ENCODE measurements at places on chromosomes 7 and 10. TPM values are rescaled to one million over a fixed set of nuclear protein-coding genes. Genes with fewer than 3 reads are reported as not detected.

- no peak for DNase-seq
Measured at GRCh38 chr10:30185916-30186315, 126.5 kb upstream of the JCAD start.

DNA sequence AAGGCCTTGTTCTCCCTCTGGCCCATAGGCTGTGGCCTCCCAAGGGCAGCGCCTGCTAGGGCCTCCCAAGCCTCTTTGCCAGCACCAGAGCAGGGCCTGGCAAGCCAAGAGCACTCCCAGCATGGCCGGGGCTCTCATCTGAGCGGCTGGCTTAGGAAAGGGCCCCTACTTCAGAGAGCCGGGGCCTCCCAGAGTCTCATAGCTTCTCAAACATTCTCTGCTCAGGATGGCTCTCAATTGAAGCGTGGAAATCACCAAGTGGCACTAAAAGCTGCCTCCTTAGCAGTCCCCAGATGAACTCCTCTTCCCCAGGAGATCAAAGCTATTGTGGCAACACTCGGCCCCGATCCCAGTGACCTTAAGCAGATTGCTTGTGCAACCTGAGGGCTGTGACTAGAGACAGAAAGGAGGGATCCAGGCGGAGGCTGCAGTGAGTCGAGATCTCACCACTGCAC, 69.4 kb downstream of the FAM53B start:
- no peak for DNase-seq

DNA sequence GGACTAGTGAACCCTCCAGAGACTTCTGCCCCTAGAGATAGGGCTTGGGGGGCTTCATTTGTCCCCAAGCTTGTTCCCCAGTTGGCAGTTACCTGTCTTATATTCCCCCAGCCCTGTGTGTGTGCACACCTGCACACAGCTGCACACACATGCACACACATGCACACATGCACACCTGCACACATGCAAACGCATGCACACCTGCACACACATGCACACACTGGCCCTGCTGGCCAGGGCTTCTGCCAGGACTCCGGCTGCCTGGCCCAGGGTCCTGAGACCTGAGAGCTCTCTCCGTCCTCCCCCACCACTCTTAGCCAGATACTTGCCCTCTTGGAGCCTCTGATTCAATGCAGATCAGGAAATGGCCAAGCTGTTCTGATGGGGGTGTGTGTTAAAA, 6.7 kb downstream of the ZMIZ1 start:
- no peak for DNase-seq

DNA sequence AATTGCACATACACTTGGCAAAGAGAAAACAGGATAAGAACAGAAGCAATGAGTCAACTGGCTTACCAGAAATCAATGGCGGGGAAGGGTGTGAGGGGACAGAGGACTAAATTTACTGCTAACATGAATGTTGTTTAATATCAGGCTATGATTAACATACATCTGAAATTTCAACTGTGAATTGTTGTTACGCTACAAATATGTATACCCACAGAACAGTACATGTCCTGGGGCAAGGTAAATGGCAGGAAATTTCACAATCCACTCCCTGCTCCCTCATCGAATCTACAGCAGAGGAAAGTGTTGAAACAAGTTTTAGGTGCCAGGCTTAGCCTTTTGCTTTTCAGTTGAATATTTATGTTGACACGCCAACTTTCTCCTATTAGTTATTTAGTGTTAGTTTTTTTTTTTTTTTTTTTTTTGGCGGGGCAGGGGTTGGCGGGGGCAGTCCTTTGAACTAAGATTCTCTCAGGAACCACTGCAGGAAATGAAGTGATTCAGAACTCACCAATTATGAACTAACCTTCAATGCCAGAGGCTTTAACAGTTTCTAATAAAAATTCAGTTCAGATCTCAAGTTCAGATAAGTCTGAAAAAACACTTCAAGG, 99.0 kb downstream of the UBE2H start:
- DNase-seq, result no peak

DNA sequence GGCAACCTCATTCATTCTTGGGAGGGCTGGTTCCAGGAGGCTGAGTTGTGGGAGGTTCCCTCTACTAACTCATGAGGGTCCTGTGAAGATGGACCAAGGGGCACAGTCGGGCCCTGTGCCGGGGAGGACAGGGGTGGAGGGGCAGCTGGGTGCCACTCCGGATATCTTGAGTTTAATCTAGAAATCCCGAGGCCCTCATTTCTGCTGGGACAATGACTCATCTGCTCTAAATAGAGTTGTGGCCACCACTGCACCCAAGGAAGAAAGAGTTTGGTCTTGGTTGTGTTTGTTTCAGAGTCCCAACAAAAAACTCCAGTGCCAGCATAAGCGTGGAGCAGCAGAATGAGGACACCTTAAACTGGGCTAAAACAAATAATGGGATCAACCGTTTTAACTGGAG, 82.4 kb downstream of the EBF3 start:
- no peak for DNase-seq

GRCh38 chr7:66682350-66683093, 53.8 kb downstream of the KCTD7 start:
- DNase-seq, result peak; percentile 85

GRCh38 chr7:127413326-127413725, 20.8 kb upstream of the ZNF800 start:
- no peak for DNase-seq

GRCh38 chr7:2764621-2765020, 76.6 kb downstream of the AMZ1 start:
- peak; percentile 50 for DNase-seq

GRCh38 chr10:110413903-110414547, 83.7 kb upstream of the DUSP5 start:
- no peak for DNase-seq

DNA sequence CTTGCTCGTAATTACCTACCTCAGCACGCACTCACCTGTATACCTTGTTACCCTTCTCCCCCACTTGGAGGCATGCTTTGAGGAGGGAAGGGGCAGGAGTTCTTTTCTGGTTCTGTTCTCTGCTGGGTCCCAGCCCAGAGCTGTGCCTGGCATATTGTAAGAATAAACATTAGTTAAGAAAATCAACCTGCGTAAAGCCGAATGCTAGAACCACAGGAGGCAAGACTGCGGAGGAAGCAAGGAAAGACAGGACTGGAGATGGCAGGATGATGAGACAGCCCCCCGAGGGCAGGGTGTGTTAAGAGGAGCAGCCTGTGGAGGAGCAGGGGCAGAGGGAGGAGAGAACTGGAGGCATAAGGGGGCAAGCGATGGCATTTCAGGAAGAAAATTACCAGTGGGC, 9.5 kb downstream of the C10orf53 start:
- DNase-seq, result no peak

GRCh38 chr7:41481353-41481752, 221.5 kb downstream of the INHBA start:
- no peak for DNase-seq

DNA sequence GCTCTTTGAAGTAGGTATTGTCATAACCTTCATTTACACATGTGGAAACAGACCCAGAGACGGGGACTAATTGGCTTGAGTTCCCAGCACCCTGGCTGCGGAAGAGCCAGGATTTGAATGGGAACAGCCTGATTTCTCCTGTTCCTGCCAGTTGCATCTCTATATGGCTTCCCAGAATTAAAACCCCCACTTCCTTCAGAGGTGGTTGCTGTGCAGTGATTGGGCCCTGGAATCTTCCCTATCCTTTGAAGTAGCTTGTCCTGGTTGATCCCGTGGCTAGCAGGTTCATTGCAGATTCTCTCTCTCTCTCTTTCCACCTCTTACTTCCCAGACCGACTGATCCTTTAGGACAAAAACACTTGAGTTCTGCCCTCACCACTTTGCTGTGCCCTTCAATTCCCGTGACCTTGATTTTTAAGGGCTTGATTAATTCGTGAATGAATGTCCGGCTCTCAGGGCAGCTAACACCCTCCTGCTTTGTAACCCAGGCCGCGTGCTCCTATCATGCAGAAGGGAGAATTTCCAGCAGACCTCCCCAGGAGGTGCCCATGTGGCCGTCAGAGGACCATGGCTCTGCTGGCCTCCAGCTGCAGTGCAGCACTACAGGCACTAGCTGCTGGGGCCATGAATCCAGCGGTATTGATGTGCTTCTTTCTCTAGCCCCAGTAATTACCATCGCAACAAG, 120.6 kb upstream of the AGK start:
- no peak for DNase-seq

- DNase-seq, result no peak
Measured at GRCh38 chr10:116691635-116692034, 50.7 kb downstream of the HSPA12A start.

GRCh38 chr7:14841869-14842268, 60.7 kb downstream of the DGKB start:
- DNase-seq, result no peak

DNA sequence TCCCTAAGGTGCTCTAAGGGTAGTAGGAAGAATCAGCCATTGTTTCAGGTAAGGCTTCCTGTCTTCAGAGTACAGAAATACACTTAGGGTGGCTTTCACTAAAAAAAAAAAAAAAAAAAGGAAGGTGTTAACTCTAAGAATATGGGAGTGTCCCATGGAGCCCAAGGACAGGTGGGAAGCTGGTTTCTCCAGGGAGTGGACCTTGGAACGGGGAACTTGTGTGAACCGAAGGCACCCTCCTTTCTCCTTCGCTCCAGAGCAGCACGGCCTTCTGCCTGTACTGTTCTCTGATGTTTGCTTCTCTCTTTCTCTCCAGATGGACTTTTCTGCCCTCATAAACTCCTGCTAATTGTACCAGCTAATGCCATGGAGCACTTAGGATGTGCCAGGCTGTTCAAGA, 6.2 kb downstream of the OPALIN start:
- DNase-seq, result no peak

DNA sequence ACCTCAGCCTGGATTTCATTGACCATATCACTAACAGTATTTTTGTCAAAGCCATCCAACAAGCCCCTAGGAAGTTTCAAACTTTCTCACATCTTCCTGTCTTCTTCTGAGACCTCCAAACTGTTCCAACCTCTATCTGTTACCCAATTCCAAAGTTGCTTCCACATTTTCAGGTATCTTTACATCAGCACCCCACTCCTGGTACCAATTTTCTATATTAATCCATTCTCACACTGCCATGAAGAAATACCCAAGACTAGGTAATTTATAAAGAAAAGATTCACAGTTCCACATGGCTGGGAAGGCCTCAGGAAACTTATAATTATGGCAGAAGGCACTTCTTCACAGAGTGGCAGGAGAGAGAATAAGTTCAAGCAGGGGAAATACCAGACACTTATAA, 571.9 kb upstream of the PHF14 start:
- no peak for DNase-seq

DNA sequence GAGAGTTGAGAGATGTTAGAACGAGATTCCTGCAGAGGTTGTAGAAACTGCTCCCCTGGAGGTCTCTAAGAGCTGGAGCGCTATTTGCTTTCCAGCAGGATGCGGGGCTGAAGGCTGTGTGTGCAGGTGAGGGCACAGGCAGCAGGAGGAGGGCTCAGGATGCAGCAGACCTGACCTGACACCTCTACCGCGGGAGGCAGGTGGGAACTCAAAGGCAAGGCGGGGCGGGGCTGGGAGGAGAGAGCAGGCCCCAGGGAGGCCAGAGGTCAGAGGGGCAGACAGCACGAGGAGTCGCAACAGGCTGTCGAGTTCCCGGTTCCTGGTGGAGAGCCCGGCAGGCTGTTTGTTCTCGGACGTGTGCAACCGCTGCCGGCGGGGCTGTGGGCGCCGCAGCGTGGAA, 7.9 kb upstream of the CRTAC1 start:
- no peak for DNase-seq

GRCh38 chr7:67021260-67021659, 24.6 kb downstream of the TYW1 start:
- DNase-seq, result no peak

DNA sequence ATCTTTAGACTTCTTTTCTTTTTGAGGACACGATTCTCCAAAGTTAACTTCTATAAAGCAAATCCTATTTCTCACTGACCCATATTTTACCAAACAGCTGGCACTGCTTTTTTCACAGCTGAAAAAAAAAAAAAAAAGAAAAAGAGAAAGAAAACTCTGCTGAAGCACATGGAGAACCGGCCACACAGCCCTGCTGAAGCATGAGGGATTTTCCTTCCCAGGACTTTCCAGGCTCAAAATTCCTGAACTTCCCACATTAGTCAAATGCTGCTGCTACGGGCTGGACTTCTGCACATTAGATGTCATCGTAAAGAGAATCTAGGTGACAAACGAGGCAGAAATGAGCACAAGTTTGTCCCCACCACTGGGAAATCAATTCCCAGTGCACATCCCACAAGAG, 25.2 kb downstream of the HIPK2 start:
- no peak for DNase-seq

GRCh38 chr10:92894081-92894655, 45.8 kb downstream of the EXOC6 start:
- DNase-seq, result no peak

- DNase-seq, result no peak
Measured at GRCh38 chr7:132269718-132270117, 306.6 kb downstream of the PLXNA4 start.

DNA sequence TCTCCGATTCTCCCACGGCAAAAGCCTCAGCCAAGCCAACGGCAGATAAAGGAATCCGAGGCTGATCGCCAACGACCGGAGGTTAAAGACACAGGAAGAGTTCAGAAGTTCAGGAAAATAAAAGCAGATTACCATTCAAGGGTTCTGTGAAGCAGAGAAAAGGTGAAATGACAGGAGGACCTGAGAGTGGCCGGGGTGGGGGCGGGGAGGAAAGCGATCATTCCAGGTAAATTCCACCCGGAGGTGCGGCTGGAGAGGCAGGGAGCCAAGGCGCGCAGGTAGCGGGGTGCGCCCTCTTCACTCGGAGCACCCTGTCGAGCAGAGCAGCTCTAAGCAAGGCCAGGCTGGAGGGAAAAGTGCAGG, 35.3 kb upstream of the SEPHS1 start:
- DNase-seq, result no peak

- DNase-seq, result no peak
Measured at GRCh38 chr7:108561047-108561619, 8.4 kb downstream of the THAP5 start.

- peak; percentile 69 for DNase-seq
Measured at GRCh38 chr10:47322300-47323061, at the start of gene GDF2. Gene GDF2, plus strand, starts transcription at chr10:47322454. Its CDS starts 215 bp downstream, at chr10:47322669.

DNA sequence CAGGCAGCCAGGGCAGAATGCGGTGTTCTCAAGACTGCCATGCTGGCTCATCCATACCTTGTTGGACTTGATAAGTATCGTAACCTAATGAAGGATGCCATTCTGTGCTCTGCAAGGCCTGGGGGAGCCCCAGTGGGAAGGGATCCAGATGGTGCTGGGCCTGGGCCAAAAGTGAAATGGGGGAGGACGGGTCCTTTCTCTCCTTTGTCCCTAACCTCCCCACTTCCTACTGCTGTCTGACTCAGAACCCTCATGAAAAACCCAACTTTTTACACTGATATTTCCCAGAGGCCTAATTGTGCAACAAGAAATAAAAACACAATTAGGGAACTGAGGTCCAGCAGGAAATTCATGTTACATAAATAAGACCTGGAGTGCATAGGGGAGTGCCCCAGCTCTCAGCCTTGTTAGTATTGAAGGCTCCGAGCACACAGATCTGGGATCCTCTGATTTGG, 193.7 kb upstream of the SVIL start:
- no peak for DNase-seq

GRCh38 chr7:90709501-90710465, 113.7 kb downstream of the CDK14 start:
- DNase-seq, result no peak

GRCh38 chr10:96678725-96679124, 41.6 kb downstream of the PIK3AP1 start:
- DNase-seq, result no peak

SPDYE5 gene
- not detected for total RNA-seq

ADARB2 gene
- not detected for total RNA-seq

ZPBP gene
- total RNA-seq, result not detected

CYCS gene
- 36.3 TPM for total RNA-seq

SEMA4G gene
- 1.5 TPM for total RNA-seq

DNAJC9 gene
- 12.4 TPM for total RNA-seq

CUBN gene
- total RNA-seq, result 5.2 TPM

SORBS1 gene
- total RNA-seq, result 1,478 TPM

RASSF4 gene
- 82.1 TPM for total RNA-seq

GRID2IP gene
- 0.16 TPM for total RNA-seq

IGF2BP3 gene
- total RNA-seq, result 1.6 TPM
